ENCODE measurements at places on chromosomes 7 and 10. TPM values are rescaled to one million over a fixed set of nuclear protein-coding genes. Genes with fewer than 3 reads are reported as not detected.

NCF1 gene
- 0.11 TPM for total RNA-seq

MKX gene
- not detected for total RNA-seq

VAX1 gene
- 1.5 TPM for total RNA-seq

CXCL12 gene
- total RNA-seq: 0.14 TPM

PDE1C gene
- total RNA-seq: 3.6 TPM

SAMD9L gene
- total RNA-seq: 0.45 TPM

SLC26A3 gene
- not detected for total RNA-seq

SHTN1 gene
- 26.4 TPM for total RNA-seq

ARHGAP22 gene
- 3.5 TPM for total RNA-seq

RASSF4 gene
- total RNA-seq: 5.0 TPM

MICALL2 gene
- total RNA-seq: 20.7 TPM

USP54 gene
- total RNA-seq: 12.5 TPM

MAGI2 gene
- total RNA-seq: 0.45 TPM

PHYHIPL gene
- total RNA-seq: 0.59 TPM

CDC14C gene
- total RNA-seq: not detected

INSYN2A gene
- total RNA-seq: 2.0 TPM

PNLIPRP1 gene
- not detected for total RNA-seq

INTS1 gene
- total RNA-seq: 60.1 TPM

PTN gene
- total RNA-seq: not detected

CCL26 gene
- total RNA-seq: 7.7 TPM
